ENCODE measurements at places on chromosomes 4 and X. TPM values are rescaled to one million over a fixed set of nuclear protein-coding genes. Genes with fewer than 3 reads are reported as not detected.

GRCh38 chr4:183984566-183984965 is 79.5 kb downstream of the STOX2 start:
- no peak overlapping the region for H3K27ac ChIP-seq
- no peaks in the 10 kb centered on the region for H3K27me3 ChIP-seq
- no peaks in the 10 kb centered on the region for H3K4me1 ChIP-seq
- no peak for DNase-seq

CLCN5 gene
- total RNA-seq: 4.0 TPM

GRIA2 gene
- not detected for total RNA-seq

GRCh38 chr4:7059662-7060061 is 8.2 kb downstream of the GRPEL1 start:
- H3K27me3 ChIP-seq: no peaks in the 10 kb centered on the region
- DNase-seq: no peak
- peaks cover 73% of the 10 kb centered on the region for H3K36me3 ChIP-seq
- no peak overlapping the region for H3K4me3 ChIP-seq
- H3K4me1 ChIP-seq: no peaks in the 10 kb centered on the region
- H3K27ac ChIP-seq: no peak overlapping the region

NIPAL1 gene
- not detected for total RNA-seq

DNA sequence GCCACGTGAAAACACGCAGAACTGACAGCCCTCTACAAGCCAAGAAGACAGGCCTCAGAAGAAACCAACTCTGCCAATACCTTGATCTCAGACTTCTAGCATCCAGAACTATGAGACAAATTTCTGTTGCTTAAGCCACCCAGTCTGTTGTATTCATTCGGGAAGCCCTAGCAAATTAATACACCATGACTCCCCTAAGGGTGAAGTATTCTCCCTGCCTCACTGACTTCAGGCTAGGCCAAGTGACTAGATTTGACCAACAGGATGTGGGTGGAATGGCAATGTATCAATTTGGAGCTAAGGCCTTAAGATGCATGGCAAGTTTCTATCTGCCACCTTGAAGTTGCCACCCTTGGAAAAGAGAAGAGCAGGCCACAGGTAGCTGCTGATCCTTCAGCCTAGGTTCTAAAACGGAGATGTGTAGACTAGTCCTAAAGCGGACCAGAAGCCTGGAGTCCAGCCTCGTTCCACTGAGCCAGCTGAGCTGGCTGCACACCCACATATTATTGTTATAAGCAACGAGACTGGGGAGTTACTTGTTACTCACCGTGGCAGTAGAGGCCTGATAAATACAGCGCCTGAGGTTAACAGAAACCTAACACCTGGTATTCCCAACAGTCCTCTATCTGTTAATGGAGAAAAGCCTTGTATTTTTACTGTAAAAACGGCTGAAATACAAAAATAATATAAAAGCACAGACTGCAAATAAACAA is 16.4 kb downstream of the SCARB2 start:
- H3K4me3 ChIP-seq: no peak overlapping the region
- H3K36me3 ChIP-seq: peaks cover 20% of the 10 kb centered on the region
- DNase-seq: no peak
- no peak overlapping the region for H3K27ac ChIP-seq
- H3K4me1 ChIP-seq: peaks cover 20% of the 10 kb centered on the region

DNA sequence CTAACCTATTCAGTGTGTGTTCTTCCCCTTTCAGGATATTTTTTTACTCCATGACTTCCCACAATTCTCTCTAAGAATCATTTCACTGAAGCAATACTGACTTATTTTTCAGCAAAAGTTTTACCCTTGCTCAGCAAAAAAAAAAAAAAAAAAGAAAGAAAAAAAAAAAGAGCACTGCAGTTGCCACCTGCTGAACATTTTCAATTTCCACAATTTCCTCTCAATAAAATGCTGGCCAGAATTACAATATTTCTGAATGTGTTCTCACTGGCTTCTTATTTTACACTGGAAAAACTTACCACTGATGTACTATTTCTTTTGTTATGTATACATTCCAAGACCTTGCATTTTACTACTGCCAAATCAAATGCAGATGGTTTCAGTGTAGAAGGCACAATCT is 210.4 kb downstream of the PAPSS1 start:
- H3K4me3 ChIP-seq: no peak overlapping the region
- H3K27me3 ChIP-seq: no peaks in the 10 kb centered on the region
- DNase-seq: no peak
- no peaks in the 10 kb centered on the region for H3K4me1 ChIP-seq
